AML-193 (cell line): ENCODE measurements at places on chromosomes 3 and 15.

GRCh38 chr3:45272828-45273470 lies 46.9 kb upstream of the TMEM158 start:
- DNase-seq = no peak

DNA sequence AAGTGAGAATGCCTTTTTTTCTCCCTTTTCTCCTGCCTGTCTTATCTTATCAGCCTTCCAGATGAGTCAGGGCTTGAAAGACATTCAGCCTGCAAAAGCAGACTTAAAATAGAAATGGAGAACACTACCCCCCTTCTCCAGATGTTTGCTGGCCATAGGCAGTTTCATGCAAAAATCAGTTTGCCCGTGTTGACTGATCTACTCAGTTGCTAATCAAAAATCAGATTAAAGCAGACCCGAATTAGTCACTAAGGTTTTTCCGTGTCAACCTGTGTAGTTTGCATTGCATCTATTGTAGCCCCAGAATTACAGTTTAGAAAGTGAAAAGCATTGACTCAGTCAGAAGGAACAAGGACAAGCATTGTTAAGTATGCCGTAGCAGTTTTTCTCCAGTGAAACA lies 56.2 kb downstream of the IL5RA start:
- no peak for DNase-seq

GRCh38 chr3:53677413-53677812 lies 168.8 kb downstream of the CHDH start:
- peak; percentile 27 for DNase-seq

- DNase-seq = no peak
These were observed 9.6 kb downstream of the DNAJB8 start for GRCh38 chr3:128456776-128457715.

- no peak for DNase-seq
These were observed 13.2 kb upstream of the PODXL2 start for GRCh38 chr3:127615631-127616305.

GRCh38 chr3:113070072-113070640 lies 79.4 kb downstream of the GTPBP8 start:
- no peak for DNase-seq

DNA sequence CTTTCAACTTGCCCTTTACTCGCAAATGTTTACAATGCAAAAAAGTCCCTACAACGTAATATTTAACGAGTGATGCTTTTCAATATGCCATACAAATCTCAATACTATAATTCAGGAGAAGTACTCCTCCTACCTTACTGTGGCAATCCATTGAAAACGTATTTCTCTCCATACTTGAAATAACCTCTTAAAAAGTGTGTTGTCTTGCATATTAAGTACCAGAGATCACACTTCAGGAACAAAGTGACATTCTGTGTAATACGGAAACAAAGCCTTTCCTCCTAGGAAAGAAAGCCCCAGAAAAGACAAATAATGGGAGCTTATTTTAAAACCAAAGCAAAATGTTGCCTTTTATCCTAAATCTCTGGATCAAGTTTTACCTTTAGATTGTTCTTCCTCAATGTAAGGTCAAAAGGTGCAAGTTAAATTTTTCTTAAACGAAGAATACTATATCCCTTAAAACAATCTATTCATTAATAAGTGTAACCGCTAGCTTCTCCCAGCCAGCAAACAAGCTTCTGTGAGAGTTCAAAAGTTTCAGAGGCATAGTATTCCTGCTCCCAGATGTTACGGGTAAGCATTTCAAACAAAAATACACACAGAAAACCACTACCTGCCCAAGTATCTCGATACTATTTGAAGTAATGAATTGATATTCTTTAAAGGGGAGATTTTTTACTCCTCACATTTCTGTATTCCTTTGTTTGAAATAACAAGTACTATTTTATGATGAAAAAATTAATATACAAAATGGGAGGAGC lies 1.7 kb downstream of the TJP1 start:
- no peak for DNase-seq

- DNase-seq = no peak
These were observed 10.8 kb upstream of the TSEN2 start for GRCh38 chr3:12473511-12473910.

DNA sequence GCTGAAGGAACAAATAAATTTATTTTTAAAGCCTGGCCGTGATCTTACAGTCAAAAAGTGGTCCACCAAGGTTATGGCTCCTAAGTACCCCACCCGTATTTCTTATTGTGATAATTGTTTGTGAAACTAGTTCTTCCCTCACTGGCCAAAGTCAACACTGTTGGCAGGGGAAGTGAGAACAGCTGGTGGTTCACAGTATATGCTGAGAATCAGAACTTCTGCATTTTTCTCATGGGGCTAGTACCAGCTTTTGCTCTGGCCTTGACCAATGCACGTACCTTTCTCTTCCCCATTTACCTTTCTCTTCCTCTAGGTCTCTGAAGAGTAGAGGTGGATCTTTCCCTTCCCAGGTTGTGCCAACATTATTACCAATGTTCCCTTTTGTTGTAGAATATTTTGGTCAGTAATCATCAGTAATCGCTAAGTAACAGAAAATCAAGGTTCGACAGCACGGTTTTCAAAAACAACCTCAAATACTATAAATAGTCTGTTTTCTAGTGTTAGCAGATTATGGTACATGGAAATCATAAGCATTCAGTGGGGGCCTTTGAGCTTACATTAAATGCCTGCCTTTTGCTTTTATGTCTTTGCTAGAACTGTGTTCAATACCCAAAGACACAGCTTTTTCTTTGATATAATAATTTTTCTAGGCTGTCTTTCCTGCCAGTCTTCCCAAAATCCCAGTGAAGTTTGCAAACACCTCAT lies 268.0 kb downstream of the LPP start:
- peak; percentile 75 for DNase-seq

GRCh38 chr15:89749054-89749453 lies 2.0 kb downstream of the MESP1 start:
- no peak for DNase-seq

DNA sequence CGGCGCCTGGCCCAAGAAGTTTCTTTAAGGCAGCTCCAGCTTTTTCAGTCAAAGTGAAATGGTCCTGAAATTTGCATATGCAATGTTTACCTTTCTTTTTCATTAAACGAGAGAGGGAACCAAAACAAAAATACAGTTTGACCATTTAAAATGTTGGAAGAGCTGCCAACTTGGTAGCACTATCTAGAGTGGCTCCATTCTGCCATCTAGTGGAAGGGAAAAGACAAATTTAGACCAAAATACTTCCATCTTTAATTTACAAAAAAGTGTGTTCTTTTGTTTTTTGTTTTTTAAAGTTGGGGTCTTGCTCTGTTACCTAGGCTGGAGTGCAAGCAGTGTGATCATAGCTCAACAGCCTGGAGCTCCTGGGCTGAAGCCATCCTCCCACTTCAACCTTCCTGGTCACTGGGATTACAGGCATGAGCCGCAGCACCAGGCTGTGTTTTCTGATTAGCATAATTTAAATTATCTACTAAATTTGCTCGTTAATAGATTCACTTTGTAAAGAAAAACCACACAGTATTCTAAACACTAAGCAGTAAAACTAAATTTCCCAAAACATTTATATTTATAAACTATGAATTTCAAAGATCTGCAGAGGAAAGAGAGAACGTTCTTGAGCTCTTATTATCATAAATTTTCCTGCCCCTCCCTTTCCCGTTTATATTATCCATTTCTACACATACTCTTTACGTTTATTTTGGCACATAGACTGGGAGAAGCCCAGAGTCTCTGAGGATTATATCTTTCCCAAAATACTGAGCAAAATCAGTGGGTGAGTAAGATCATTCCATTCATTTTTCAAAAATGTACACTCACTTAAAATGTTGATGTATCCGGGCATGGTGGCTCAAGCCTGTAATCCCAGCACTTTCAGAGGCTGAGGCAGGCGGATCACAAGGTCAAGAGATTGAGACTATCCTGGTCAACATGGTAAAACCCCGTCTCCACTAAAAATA lies 15.4 kb upstream of the RFC4 start:
- DNase-seq = peak; percentile 62

DNA sequence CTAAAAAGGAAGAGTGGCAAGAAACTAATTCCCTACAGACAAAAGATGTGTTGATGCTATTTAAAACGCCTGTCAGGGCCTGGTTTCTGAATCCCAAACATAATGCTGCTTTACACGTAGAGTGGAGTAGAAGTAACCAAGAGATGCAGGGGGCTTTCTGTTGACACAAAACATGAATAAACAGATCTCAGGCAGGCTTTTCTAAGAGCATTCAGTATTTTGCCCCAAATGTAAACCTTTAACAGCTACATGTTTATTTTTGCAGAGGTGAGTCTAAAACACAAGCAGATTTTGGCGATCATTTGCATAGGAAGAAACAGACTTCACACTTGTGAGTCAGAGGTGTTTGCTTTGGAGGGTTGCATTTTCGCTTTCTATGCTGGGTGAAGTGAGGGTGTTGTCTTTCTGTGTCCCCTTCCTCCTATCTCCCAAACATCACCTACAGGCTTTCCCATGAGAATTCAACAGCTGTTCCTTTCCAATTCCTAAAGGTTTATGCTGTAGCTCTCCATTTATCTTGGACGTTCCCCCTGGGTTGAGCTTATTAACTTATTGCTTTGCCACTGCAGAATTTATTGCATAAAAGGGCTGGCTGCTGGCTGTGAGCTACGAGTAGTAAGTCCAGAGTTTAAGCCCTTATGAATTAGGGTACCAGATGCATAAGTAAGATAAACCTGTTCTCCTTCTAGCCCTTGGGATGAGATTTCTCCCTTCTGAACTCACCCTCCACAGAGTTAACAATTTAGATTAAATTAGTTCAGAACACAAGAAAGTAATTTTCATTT lies 156.7 kb downstream of the DIPK2A start:
- no peak for DNase-seq

DNA sequence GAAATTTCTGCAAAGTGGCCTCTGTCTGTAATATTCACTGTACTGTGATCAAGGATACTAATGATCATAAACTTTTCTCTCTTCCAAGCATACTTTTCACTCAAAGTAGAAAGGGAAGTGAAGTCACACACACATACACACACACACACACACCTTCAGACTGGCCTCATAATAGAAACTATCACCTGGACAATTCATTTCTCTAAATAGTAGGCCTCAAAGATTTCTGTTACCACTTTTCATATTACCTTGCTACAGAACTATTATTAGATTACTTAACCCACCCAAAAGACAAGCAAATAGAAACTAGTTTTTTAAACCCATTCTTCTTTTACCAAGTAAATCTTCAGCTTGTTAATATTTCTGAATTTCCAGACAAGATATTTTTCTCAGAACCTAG lies 12.2 kb downstream of the CPB1 start:
- DNase-seq = no peak
